GM23248 (cell line): ENCODE measurements at places on chromosomes 12 and 14.

DNA sequence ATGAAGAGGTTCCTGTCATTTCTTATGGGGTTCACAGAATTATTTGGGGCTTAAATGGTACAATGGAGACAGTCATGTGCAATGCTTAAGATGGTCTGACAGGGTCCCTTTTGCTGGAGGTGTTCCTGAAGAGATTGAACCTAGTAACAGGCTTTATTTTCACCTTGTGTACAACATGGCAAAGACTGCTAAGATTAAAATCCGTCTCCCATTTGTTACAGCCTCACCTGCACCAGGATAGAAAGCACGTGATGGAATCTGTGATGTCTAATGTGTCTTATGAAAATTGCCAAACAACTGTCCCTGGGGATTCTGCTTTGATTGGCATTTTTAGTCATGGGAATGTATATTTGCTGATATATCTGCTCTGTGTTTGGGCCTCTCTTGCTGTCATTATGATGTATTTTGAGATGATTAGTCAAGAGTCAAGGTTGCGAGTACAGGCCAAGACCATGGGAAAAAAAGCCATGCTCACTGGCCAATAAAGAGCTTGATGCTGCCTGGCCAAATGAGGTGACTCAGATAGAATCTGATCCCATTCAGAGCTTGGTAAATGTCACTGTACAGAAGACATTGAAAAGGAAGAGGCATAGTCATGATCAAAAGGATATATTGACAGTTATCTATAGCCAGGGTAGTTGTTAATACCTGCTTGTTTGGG lies 96.1 kb downstream of the FLRT2 start:
- no peak for DNase-seq

GRCh38 chr12:44616402-44616801 lies 259.7 kb downstream of the NELL2 start:
- no peak for DNase-seq

DNA sequence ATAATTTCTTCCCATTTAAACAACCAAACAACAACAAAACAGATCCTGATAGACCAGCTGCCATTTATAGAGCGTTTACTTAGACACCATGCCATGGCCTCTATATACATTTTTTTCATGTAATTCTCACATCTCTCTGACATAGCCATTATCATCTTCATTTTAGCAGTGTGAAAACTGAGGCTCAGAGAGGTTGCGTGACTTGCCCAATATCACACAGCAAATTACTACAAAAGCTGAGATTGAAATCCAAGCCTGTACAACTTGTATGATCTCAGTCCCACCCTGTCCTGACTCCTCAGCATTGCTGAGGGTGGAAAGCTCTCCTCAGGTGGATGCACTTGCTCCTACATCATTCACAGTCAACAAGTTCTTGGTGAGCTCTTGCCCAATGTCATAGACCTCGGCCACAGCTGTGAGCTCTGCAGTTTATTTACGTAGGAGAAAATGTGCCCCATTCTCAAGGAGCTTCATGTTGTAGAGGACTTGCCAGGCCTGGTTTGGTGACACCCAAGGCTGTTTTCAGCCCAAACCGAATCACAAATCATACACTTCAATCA lies 55.5 kb downstream of the CRACR2A start:
- peak; percentile 21 for DNase-seq

- DNase-seq, result peak; percentile 80
Observed at GRCh38 chr12:93571365-93571924, 1.0 kb upstream of the SOCS2 start.

- no peak for DNase-seq
Observed at GRCh38 chr12:113658006-113658655, 186.5 kb upstream of the LHX5 start.

GRCh38 chr14:78286210-78286609 lies 116.0 kb downstream of the NRXN3 start:
- DNase-seq, result no peak

GRCh38 chr14:50943261-50943942 lies 881 bp downstream of the PYGL start:
- DNase-seq, result peak; percentile 54

DNA sequence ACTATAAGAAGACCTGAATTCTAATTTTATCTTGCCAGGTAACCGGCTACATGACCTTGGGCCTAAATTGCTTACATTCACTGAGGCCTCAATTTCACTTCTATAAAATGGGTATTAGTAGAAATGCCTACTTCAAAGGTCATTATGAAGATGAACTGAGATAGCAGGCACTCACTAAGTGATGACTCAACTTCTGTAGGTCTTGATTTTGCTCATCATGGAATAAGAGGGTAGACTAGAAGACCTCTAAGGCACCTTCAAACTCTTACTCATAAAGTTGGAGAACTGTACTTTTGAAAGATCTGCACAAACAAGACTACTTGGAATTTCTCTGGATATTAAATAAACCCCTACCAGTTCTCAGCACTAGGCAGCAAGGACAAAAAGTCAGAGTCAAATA lies 39.3 kb upstream of the FRMD6 start:
- peak; percentile 24 for DNase-seq

DNA sequence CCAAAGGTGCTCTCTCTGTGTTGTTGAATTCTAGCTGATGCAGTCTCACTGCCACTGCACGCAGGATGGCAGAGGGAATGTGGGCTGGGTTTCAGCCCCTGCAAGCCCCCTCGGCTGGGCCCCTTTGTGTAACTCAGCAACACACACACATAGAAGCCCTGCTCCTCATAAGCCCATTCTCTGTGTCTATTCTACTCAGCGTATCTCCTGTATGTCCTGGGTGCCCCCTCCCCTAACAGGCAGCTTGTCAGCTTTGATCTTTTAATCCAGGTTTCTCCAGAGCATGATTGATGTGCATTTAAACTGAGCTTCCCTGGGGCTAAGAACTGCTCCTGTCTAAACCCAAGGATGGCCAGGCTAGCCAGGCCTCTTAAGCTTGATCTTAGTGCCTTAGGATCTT lies 43.0 kb downstream of the SRRM4 start:
- no peak for DNase-seq

DNA sequence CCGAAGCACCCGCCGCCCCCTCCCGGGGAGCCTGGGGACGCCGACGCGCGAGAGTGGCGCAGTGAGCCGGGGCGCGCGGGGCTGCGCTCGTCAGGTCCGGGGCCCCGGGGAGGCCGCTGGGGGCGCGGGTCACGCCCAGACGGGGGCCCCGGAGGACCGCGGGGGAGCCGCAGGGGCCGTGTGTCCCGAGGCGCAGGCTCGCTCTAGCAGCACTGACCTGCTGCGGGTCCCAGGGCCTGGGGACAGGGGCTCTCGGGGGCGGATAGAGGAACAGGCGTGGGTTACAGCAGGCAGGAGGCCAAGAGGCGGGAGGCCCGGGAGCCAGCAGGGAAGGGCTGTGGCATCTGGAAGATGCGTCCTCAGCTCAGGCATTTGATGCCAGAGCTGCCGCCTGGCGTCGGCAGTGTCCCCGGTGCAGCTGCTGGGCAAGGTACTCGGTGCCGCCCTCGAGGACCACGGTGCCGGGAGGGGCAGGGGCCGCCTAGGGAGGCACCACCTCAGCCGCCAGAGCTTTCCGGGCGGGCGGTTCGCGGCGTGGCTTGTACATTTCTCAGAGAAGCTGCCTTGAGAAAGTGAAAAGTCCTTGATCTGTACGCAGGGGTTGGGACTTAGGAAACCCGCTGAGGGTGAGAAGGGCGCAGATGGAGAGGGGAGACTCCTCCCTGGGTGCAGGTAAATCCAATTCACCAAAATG lies 1.2 kb downstream of the WNT5B start:
- DNase-seq, result peak; percentile 72

- no peak for DNase-seq
Observed at GRCh38 chr12:24407884-24408283, 458.4 kb upstream of the SOX5 start.

GRCh38 chr12:83827193-83827592 lies 1085.4 kb downstream of the SLC6A15 start:
- no peak for DNase-seq

DNA sequence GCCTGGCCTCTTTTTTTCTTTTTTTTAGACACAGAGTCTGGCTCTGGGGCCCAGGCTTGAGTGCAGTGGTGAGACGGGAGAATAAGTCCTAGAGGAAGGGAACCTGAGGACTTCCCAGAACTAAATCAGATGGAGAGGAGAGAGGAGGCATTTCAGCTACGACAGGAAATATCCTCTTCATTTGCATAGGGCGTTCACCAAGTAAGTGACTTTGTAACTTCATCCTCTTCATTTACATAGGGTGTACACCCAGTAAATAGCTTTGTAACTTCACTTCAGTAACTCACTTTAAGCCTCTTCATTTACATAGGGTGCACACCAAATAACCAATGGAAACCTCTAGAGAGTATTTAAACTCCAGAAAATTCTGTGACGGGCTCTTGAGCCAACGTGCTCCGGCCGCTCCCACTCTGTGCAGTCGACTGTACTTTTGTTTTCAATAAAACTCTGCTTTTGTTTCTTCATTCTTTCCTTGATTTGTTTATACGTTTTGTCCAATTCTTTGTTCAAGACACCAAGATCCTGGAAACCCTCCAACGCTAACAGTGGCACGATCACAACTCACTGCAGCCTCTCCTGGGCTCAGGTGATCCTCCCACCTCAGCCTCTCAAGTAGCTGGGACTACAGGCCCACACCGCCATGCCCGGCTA lies 21.4 kb upstream of the ANKRD9 start:
- no peak for DNase-seq

- DNase-seq, result peak; percentile 43
Observed at GRCh38 chr12:76422154-76422542, 73.9 kb upstream of the BBS10 start.

DNA sequence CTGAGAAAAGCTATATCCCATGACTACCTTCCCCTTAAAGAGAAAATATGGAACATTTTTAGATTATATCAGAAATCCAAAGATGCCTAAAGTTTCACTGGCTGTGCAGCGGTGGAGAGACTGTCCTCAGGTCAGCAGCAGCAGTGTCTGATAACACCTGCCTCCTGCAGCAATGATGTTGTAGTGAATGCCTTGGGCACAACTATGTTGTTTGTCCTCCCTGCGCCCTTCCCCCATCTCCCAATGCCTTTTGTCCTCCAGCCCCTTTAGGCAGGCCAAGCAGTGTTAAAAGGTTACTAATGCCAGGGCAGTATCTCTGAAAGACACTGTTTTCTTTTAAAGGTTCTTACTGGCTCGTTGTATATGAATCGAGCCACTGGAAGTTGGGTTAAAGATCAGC lies 13.2 kb downstream of the RTRAF start:
- DNase-seq, result no peak

DNA sequence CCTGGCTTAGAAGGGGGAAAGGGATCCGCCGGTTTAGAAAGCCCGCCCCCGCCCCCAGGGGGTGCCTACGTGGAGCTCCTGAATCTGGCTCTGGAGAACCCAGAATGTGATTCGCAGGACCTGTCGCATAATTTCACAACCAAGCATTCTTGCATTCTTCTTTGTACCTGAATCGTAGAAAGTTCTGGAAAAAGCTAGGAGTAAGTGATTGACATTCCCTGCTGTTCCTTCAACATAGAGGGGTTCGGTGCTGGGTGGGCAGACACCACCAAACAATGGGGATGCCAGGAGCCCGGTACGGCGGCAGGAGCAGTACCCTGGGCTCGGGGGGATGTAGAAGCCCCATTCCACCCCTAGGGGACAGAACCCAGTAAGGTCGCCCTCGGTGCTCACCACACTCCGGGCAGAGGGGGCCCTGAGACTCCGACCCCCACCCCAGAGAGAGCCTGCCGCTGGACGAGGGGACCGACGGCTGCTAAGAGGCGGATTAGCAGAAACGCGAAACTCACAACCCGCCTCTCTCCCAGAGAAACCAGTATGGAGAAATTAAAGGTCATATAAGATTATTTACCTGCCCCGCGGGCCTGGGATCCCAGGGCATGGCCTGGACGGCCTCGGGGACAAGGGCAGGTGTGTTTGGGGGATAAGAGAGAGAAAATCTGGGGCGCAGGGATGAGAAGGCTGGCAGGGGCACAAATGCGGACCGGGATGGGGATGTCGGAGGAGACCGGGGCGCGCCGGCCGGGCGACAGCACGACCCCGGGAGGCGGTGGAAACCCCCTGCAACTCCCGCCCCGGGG lies 520 bp downstream of the CSRP2 start:
- peak; percentile 62 for DNase-seq

- peak; percentile 71 for DNase-seq
Observed at GRCh38 chr14:55609681-55610080, 29.7 kb downstream of the KTN1 start.
